ENCODE measurements at places on chromosomes 3 and 15. TPM values are rescaled to one million over a fixed set of nuclear protein-coding genes. Genes with fewer than 3 reads are reported as not detected.
A peak's percentile ranks its signal among the peaks of the same experiment; 100 is the strongest.

GRCh38 chr15:91717811-91718210 lies 135.7 kb upstream of the SLCO3A1 start:
- no peak for DNase-seq

DNA sequence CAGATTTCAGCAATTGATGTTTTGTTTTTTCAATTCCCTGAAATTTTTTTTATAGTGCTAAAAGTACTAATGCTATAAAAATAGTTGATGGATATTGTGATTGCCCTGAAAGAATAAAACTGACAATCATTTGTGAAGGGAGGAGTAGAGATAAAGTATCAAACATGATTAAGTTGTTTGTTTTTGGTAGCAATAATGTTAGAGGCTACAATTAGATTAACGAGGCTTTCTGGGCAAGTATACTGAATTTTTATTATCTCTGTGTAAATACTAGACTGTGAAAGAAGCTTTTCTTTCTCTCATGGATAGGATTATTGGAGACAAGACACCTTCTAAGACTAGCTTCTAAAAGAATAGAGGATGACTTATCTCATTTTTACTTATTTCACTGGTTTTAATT lies 15.6 kb downstream of the NR1D2 start:
- no peak for DNase-seq

DNA sequence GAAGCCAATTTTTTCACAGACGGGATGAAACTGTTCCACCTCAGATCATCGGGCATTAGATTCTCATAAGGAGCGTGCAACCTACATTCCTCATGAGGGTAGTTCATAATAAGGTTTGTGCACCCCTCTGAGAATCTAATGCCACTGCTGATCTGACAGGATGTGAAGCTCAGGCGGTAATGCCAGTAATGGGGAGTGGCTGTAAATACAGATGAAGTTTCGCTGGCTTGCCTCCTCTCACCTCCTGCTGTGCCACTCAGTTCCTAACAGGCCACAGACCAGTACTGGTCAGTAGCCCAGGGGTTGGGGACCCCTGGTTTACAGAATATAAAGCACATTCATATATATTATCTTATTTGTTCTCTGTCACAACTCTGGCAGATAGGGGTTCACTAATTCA lies 2.1 kb upstream of the LIMD1 start:
- no peak for DNase-seq

Gene SLC51B
- not detected for total RNA-seq

- no peak for DNase-seq
Measured at GRCh38 chr15:77599899-77600298, 32.8 kb downstream of the LINGO1 start.

GRCh38 chr15:29018995-29019976 lies 133.5 kb downstream of the APBA2 start:
- no peak for DNase-seq

DNA sequence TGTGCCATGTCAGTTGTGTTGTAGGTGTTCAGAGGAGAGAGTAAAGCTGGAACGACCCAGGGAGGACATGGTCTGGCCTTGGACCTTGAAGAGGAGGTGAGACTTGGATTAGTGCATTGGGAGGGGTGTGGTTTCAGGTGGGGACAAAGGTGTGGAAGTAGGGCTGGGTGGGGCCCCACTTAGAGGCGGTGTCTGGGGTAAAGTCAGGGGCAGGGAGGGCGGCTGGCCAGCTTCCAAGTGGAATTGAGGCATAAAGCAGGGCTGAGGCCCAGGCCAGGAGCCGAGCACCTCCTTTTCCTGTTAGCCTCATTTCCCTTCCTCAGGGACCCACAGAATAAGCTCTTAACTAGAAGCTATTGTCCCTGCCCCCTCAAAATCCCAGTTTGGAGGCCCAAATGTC lies 36.2 kb upstream of the FLNB start:
- no peak for DNase-seq

GRCh38 chr15:87579537-87579936 lies 677.0 kb downstream of the NTRK3 start:
- DNase-seq = no peak

DNA sequence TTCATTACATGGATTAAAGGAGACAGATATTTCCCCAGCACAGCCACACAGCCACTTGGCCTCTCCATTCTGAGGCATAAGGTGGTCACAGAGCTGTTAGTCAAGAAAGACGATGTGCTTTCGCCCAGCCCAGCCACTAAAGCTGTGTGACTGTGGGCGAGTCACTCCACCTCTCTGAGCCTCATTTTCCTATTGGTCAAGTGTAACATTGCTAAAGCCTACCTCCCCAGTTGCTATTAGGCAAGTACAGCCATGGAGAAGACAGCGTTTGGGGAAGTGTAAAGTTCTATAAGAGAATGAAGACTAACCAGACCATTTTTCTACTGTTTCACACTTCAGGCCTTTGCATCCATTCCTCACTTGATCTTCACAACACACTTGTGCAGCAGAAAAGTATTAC lies 24.1 kb downstream of the TMEM40 start:
- no peak for DNase-seq

Gene BDH1
- 54.2 TPM for total RNA-seq

DNA sequence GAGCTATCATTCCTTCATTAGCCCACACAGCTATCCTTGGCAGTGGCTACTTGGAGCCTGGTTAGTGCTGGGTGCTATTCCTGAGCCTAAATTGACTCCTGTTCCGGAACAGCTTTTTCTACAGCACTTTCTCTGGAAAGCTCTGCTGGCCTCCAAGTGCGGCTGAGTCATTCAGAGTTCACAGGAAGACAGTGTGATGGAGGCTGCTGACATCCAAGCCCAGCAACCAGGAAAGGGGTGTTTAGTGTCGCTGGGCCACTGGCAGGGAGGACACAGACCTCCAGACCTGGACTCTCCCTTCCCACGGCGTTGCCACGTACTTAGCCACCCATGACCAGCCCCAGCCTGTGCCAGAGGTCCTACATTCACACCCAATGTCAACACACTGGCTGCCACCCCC lies 28.7 kb downstream of the CACNA2D2 start:
- no peak for DNase-seq

DNA sequence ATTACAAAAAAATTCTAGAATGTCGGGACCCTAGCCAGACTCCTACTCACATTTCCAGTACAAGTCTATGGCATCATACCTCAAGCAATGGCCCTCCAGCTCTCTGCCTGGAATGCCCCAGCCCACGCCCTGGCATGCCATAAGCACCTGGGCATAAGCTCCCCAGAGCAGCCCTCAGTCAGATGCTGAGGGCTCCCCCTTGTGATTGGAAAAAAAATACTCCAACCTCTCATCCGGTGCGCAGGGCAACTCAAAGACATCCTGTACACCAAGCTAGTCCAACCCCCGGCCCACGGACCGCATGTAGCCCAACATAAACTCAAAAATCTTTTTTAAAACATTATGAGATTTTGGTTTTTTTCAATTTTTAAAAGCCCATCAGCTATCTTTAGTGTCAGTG lies 115.4 kb downstream of the NEK10 start:
- DNase-seq = peak; percentile 28

Gene HGD
- total RNA-seq = 0.43 TPM

- no peak for DNase-seq
Measured at GRCh38 chr3:133894353-133895207, 1.1 kb downstream of the RAB6B start.

- DNase-seq = no peak
Measured at GRCh38 chr3:48187579-48188265, 495 bp downstream of the CDC25A start.

GRCh38 chr3:193388361-193388760 lies 9.8 kb upstream of the ATP13A5 start:
- no peak for DNase-seq

GRCh38 chr3:136189043-136189442 lies 7.1 kb downstream of the MSL2 start:
- DNase-seq = no peak

GRCh38 chr15:78004919-78005634 lies 72.4 kb downstream of the TBC1D2B start:
- DNase-seq = no peak

DNA sequence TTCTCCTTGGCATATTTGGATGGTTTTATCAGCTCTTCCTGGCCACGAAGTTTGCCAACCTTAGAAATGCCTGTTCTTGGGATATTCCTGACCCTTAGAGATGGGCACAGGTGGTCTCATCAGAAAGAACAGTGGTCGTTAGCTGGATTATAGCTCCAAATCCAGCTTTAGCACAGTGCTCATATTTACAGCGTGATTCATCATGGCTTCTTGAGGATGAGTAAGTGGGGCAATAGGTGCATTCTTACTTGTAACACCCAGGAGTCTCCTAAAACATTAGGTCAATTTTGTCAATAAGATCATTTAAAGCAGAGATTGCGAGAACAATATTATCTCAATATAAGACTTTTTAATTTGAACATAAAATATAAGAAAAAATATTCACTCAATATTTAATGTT lies 191.9 kb downstream of the GABRB3 start:
- DNase-seq = no peak

- DNase-seq = no peak
Measured at GRCh38 chr3:12759097-12759679, at the start of gene TMEM40. TSS of gene TMEM40 (minus strand) at chr3:12759259. CDS start at chr3:12749832, 9,427 bp downstream.

Gene GPR62
- total RNA-seq = not detected

Gene P3H2
- total RNA-seq = not detected

Gene IGSF11
- not detected for total RNA-seq

DNA sequence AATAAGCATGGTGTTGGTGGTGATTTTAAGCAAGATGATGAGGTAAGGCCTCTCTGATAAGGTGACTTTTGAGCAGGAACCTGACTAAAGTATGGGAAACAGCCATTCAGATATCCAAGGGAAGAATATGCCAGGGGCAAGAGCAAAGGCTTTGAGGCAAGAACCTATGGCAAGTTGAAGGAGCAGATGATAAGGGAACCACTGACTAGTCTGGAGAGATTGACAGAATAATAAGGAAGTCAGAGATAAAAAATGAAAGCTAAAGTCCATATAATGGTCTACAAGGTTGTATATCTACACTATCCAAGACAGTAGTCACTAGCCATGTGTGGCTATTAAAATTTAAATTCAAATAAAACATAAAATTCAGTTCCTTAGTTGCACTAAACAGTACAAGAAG lies 2.5 kb upstream of the C3orf38 start:
- no peak for DNase-seq

GRCh38 chr15:31263751-31264558 lies 62.7 kb upstream of the KLF13 start:
- peak; percentile 79 for DNase-seq

Gene ZBTB47
- 1.1 TPM for total RNA-seq

GRCh38 chr3:37668431-37668817 lies 193.3 kb upstream of the CTDSPL start:
- no peak for DNase-seq

DNA sequence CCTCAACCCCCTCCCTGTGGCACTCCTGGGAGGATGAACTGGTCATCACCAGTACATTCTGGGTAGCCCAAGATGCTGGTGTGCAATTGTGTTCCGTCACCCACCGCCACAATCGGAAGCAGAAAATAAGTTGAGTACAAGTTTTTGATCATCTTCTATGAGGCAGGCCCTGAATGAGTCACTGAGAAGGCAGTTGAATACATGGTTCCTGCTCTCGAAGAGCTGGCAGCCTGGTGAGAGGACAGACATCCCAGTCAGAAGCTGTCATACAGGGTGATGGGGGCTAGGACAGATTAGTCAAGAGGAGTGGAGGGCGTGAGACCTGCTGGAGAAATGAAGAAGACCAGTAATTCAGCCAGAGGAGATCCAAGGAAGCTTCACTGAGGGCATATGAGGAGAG lies 6.2 kb downstream of the CEMIP start:
- no peak for DNase-seq

- no peak for DNase-seq
Measured at GRCh38 chr3:192986379-192986778, 68.7 kb upstream of the MB21D2 start.

Gene TTC21A
- total RNA-seq = 12.1 TPM

- no peak for DNase-seq
Measured at GRCh38 chr3:12442654-12443501, 41.4 kb upstream of the TSEN2 start.

Gene ALDH1A3
- not detected for total RNA-seq

GRCh38 chr3:44117736-44118135 lies 124.0 kb upstream of the TOPAZ1 start:
- DNase-seq = no peak

DNA sequence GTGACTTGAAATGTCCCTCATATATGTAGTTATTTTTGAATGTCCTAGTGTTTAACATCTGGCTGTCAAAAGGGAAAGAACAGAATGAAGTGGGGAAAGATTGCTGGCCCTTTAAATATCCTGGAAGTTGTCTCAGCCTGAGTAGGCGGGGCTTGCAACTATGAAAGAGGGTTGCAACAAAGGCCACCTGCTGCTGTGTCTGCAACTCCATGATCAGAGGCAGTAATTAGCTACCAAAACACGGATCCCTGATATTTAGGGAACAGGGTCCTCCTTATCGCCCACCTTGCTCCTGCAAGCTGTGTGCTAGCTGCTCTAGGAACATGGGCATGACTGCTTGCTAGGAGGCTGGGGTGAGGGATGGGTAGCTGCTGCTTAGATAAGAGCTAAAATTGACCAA lies 100.2 kb upstream of the CFAP20DC start:
- no peak for DNase-seq

DNA sequence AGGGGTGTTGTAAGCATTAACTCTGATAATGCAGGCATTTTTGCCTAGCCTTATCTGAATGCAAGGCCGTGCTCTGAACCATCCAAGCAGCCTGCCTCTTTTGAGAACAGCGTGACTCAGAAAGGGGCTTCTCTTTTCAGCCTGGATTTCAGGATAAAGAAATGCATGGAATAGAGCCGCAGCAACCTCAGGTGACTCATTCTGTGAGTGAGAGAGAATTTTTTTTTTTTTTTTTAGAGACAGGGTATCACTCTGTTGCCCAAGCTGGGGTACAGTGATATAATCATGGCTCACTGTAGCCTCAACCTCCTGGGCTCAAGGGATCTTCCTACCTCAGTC lies 20.6 kb upstream of the PDE8A start:
- DNase-seq = no peak

GRCh38 chr3:8589880-8590556 lies 54.6 kb downstream of the SSUH2 start:
- no peak for DNase-seq

- no peak for DNase-seq
Measured at GRCh38 chr15:51184627-51185026, 89.9 kb upstream of the TNFAIP8L3 start.

DNA sequence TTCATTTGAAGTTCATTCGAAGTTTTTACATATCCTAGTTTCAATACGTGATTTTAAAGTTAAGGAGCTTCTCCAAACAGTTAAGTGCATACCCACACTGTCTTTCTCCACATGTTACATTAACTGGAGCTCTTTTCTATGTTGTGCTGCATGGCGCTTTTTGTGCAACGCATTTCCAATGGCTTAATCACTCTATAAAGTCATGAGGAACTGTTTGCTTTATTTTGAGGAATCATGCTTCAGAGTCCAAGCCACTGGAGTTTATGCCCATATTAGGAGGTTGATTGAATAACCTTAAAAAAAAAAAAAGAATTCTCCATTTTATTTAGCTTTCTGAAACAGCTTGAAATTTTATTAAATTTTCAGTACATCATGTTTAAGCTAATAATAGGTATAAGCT lies 109.4 kb upstream of the MBNL1 start:
- no peak for DNase-seq

DNA sequence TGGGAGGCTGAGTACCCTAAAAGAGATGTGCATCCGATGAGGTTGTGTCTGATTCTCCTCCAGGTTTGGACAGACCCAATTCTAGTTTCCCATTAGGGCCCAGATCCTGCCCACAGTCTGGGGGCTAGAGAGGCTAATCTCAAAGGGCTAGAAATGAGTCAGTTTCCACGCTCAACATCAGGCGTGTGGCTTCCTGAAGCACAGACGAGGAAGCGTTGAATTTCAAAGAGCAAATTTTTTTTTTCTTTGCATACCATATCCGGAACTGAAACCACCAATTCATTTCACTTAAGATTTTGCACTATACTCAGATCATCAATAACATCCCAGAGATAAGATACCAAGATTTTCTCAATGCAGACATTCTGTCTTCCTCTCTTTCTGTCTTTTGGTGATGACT lies 173.8 kb upstream of the BCL6 start:
- DNase-seq = peak; percentile 76

Gene SCAANT1
- total RNA-seq = not detected

Measured in activated CD4-positive, alpha-beta memory T cell treated with anti-CD3 and anti-CD28 coated beads, Interleukin-2, amount 10 ng/mL, durations not matched to agents 7 days and 5 days (primary cell).